ENCODE measurements at places on chromosomes 12 and 14. TPM values are rescaled to one million over a fixed set of nuclear protein-coding genes. Genes with fewer than 3 reads are reported as not detected.

GRCh38 chr12:774051-774614 lies 21.8 kb downstream of the WNK1 start:
- DNase-seq = no peak

GRCh38 chr14:23141706-23142444 lies 22.8 kb upstream of the CEBPE start:
- DNase-seq = peak; percentile 97

DLGAP5 gene
- 78.0 TPM for total RNA-seq

FKBP4 gene
- total RNA-seq = 43.0 TPM

AMIGO2 gene
- total RNA-seq = 37.5 TPM

INSM2 gene
- not detected for total RNA-seq

CFAP54 gene
- total RNA-seq = 1.8 TPM

TAS2R10 gene
- not detected for total RNA-seq

RNASE1 gene
- total RNA-seq = 1.6 TPM

P2RX2 gene
- total RNA-seq = not detected

GRCh38 chr14:83744891-83745290 lies 1785.1 kb upstream of the FLRT2 start:
- no peak for DNase-seq

GRCh38 chr14:30410986-30411385 lies 148.0 kb upstream of the G2E3 start:
- no peak for DNase-seq

- no peak for DNase-seq
Observed at GRCh38 chr12:103929784-103930033, 501 bp upstream of the HSP90B1 start.

JPH4 gene
- total RNA-seq = not detected

NFE2 gene
- total RNA-seq = 2.5 TPM

GRCh38 chr14:103905842-103906456 lies 22.3 kb upstream of the TDRD9 start:
- DNase-seq = no peak
